ENCODE measurements at places on chromosomes 12 and 14.

GRCh38 chr12:109764776-109765445, 51.3 kb downstream of the FAM222A start:
- no peak for DNase-seq

- DNase-seq = no peak
These were observed 50.3 kb upstream of the PCED1B start for GRCh38 chr12:47028981-47029708.

- DNase-seq = no peak
These were observed 28.5 kb upstream of the NXPH4 start for GRCh38 chr12:57188090-57188425.

GRCh38 chr12:90393089-90393488, 561.9 kb downstream of the CCER1 start:
- no peak for DNase-seq

GRCh38 chr12:53696285-53696654, 20.4 kb upstream of the ATP5MC2 start:
- no peak for DNase-seq

DNA sequence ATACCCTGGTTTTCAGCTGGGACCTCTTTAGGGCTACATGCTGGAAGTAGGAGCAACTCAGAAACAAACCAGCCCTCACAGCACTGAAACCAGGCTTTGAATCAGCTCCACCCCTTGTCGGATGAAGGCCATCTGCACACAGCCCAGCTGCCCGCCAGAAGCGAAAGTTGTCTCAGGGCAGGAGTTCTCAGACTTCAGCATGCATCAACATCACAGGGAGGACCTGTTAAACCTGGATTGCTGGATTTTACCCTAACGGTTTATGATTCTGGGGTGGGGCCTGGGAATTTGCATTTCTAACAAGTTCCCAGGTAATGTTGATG, 10.9 kb downstream of the SYNDIG1L start:
- no peak for DNase-seq

DNA sequence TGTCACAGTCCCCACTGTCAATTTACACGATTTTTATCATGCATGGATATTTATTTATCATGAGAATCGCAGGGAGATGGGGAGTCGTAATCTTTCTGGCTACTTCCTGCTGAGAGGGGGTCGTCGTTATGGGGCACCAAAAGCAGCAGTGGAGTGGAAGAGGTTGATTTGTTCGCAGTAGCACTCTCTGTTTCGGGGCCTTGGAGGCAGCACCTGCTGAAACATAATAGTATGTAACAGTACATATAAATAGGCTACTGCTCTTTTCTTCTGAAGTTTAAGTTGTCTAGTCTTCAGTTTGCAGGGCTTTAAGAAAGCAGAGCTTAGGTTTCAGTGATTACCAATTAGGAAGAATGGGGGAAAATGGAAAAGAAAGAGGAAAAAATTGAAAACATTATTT, 3.8 kb downstream of the SOAT2 start:
- DNase-seq = no peak

DNA sequence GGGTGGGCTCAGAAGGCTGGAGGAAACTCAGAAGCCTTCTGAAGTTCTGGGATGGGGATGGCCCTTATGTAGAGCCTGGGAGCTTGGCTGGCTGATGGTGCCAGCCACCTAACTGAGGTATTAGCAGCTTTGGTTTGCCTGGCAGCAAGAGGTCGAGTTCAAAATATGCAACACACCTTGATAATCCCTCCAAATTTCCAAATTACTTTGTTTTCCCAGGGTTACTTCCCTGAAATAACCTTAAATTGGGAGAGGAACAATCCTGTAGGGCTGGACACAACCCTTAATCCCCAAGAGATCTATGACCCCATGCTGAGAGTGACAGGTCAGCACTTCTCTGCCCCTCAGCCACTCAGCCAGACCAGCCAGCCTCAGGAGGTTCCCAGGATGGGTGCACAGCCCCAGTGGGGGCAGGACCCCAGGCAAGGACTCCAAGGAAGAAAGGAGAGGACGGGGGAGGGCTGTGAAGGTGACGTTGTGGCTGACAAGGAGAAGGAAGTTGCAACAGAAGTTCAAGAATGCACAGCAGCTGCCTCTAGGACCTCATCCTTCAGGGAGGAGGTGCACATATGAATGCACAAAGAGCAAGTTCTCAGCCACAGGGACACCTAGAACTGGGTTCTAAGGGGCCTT, 18.6 kb upstream of the KRT77 start:
- no peak for DNase-seq

DNA sequence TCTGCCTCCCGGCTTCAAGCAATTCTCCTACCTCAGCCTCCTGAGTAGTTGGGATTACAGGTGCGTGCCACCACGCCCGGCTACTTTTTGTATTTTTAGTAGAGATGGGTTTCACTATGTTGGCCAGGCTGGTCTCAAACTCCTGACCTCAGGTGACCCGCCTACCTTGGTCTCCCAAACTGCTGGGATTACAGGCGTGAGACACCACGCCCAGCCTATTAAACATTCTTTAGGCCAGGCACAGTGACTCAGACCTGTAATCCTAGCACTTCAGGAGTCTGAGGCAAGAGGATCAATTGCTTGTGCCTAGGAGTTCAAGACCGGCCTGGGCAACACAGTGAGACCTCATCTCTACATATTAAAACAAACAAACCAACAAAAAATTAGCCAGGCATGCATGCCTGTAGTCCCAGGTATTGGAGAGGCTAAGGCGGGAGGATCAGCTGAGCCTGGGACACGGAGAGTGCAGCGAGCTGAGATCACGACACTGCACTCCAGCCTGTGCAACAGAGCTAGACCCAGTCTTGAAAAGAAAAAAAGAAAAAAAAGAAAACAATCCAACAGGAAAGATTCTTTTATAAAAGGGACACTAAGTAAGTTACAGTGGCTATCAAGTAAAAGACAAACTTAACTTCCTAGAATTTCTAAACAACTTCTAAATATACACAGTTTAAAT, 70.2 kb downstream of the HECTD1 start:
- DNase-seq = no peak

GRCh38 chr14:99731547-99732435, 47.7 kb downstream of the CYP46A1 start:
- no peak for DNase-seq

DNA sequence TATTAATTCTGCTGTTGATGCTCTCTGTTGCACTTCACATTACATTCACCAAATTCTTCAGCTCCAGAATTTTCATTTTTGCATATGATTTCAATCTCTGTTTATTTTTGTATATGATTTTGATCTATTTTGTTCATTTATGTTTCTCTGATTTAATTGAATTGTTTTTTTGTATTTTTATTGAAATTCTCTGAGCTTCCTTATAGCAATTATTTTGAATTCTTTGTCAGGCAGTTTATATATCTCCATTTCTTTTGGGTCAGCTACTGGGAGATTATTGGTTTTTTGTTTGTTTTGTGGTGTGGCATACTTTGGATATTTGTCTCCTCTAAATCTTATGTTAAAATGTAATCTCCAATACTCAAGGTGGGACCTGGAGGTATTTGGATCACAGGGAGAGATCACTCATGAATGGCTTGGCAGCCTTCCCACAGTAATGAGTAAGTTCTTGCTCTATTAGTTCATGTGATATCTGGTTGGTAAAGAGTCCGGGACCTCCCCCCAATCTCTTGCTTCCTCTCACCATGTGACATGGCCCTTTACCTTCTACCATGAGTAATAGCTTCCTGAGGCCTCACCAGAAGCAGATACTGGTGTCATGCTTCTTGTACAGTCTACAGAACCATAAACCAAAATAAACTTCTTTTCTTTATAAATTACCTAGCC, 8.7 kb upstream of the TCL1A start:
- no peak for DNase-seq

GRCh38 chr12:49094160-49094974, at the start of gene DHH:
DHH (minus strand) TSS chr12:49094801; CDS start chr12:49094512, 289 bp downstream.
- DNase-seq = no peak

- no peak for DNase-seq
These were observed 15.0 kb downstream of the PACS2 start for GRCh38 chr14:105329411-105330150.

GRCh38 chr12:29223956-29224543, 75.0 kb downstream of the FAR2 start:
- DNase-seq = no peak

DNA sequence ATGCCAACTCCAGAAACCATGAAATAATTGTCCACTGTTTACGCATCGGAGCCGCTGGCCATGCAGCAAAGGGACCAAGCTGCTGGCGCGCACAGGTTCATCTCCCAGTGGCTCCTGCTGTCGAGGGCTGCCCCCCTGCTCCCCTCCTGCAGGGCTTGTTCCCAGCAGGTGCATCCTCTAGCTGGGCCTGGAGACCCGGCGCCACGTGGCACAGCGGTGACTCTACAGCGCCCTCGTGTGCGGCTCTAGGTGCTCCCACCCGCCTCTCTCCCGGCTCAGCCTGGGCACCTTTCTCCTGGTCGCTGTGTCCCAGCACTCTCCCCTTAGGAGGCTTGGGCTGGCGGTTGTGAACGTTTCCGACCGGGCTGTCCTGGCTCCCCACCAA, 37.5 kb upstream of the INF2 start:
- no peak for DNase-seq

DNA sequence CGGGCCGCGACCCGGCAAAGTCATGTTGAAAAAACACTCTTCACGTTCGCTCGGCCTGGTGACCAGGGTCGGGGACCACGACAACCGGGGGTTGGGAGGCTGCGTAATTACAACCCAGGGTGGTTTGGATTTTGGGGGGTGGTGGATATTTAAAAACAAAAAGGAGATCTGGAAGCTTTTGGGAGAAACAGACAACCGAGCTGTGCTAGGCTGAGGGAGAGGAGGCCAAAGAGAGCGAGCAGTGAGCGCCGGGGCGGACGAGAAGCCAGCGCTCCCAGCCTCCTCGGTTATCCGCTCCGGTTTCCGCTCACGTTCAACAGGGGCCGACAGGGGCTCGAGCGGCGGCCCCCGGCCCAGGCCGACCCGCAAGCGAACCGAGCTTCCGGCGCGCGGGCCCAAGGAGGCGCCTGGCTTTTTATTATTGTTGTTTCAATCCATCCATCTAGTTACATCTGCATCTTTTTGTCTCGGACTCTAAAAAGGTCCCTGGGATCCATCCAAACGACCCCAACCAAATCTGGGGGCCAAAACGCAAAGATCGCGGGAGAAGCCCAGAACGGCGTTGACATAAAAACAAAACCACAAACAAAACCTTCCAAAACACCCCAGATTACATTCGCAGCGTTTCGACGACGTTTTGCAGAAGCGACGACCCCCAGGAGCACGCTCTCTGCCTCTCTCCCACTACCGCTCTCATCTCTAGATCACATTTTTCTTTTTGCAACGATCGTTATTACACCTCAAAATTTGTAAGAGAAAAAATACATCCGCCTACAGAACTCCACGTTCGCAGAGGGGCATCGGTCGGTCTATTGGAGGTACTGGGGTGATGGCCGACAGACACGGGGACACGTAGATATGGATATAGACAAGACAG, 771 bp downstream of the OTX2 start:
- no peak for DNase-seq

- no peak for DNase-seq
These were observed 116.2 kb downstream of the DIP2B start for GRCh38 chr12:50620978-50621360.

DNA sequence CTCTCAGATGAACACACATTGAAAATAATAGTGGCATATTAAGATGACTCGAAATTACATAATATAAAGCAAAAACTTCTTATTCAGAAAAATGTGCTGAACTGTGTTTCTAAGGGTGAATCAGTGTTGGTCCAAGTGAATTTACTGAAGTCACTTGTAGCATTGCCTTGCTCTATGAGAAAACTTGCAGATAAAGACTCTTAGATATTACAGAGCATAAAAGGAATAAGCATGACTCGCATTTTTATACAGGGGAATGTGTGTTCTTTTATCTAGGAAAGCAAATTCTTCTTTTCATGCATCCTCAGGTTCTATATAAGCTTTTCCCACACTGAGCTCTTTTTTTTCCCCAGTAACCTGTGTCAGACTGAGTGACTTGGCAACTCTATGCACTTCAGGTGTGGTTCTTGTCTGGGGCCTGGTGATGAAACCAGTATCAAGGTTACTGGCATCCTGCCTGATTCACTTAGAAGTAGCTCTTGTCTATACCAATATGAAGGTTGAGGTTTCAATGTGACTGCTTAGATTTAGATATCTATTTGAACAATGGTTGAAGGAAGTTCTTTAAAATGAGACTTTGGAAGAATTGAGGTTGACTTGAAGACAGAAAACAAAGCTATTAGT, 76.1 kb downstream of the OTOGL start:
- no peak for DNase-seq

DNA sequence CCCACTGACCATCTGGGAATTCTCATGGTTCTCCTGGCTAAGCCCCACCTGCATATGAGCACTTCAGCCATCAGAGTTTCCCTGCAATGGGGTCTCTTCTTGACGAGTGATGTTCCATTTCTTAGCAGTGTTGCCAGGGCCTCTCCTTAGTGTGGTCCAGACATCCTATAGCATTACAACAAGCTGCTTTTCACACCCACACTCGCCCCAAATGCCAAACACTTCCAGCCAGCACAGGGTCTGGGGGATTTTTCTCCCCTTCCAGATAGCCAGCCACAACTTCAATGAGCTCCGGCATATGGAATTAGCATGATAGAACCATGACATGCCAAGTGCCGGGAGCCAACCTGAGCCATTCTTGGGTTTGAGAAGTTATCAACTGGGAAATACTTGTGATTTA, 267.4 kb downstream of the ZFP36L1 start:
- no peak for DNase-seq

- DNase-seq = no peak
These were observed at the start of gene HCAR1 for GRCh38 chr12:122730215-122731014. HCAR1 (minus strand) TSS chr12:122730844; CDS start chr12:122730339, 505 bp downstream.

DNA sequence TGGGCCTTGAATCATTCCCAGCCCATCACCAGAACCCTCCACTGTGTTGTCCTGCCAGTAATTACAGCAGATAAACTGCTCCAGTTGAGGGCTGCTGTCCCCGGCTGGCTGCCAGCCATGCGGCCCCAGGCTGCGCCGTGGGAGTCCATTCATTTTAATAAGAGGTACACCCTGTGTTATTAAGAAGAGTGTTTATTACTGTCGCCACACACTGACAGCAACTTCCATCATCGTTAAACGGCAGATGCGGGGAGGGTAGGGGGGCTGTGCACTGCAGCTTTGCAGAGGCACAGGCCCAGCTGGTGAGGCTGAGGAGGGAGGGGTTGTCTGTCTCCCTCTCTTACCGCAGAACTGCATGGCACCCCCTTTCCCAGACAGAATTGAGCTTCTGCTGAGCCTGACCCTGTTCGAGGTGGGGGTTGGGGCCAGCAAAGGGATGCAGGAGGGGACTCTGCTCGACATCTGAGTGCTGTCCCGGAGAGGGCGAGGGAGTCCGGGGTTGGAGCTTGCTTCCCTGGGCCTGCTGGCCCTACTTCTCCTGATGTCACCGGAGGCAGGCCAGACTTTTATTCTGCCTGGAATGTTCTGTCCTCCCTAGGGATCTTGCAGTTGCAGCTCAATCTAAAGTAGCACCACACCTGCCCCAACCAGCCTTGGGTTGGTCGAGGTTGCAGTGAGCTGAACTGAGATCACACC, 33.8 kb upstream of the GPATCH2L start:
- DNase-seq = no peak
